ENCODE measurements at places on chromosomes 1 and 21.

DNA sequence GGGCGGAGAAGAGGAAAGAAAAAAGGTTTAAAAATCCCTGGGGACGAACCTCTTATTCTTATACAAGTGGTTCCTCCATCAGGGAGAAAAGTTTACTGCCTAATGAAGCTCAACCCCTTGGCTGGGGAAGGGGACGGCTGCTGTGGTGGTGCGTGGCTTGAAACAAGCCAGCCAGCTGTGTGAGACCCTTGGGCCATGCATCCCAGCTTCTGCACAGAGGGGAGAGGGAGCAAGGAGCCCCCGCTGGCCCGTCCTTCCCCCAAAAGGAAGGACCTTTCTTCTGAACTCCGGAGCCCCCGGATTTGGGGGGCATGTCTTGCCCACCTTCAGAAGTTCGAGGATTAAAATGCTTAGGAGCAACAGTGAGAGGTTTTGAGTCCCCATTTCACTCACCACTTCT lies 67.3 kb downstream of the STUM start:
- no peak for DNase-seq

GRCh38 chr1:151405187-151405951 lies 6.0 kb downstream of the PSMB4 start:
- DNase-seq: no peak

DNA sequence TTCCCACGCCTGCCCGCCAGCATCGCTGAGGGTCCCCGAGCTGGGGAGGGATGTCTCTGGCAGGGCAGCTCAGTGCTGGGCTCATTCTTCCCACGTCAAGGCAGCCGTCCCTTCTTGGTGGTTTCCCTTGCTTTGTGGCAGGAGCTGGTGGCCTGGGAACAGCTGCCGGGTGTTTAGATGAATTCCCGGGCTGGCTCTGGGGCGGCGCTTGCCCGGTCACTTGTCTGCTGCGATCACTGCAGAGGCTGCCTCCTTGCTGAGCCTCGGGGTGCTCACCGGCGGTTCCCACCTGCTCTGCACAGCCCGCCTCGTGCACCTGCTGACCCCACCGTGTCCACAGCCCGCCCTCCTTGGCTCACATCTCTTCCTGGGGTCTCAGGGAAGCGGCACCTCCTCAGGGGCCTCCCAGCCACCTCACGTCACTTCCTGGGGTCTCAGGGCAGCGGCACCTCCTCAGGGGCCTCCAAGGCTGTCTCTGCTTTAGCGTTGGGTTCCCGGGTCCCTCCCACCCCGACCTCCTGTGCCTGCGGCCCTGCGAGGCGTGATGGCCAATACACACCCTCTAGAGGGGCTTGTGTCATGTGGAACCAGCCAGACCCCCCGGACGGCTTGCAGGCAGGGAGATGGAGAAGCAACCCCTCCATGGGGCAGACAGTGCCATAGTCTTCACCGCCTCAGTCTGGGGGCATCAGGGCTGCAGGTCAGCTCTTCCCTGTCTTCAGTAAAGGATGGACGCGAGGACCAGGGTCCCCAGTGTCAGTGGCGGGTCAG lies 13.5 kb downstream of the COL18A1 start:
- no peak for DNase-seq

DNA sequence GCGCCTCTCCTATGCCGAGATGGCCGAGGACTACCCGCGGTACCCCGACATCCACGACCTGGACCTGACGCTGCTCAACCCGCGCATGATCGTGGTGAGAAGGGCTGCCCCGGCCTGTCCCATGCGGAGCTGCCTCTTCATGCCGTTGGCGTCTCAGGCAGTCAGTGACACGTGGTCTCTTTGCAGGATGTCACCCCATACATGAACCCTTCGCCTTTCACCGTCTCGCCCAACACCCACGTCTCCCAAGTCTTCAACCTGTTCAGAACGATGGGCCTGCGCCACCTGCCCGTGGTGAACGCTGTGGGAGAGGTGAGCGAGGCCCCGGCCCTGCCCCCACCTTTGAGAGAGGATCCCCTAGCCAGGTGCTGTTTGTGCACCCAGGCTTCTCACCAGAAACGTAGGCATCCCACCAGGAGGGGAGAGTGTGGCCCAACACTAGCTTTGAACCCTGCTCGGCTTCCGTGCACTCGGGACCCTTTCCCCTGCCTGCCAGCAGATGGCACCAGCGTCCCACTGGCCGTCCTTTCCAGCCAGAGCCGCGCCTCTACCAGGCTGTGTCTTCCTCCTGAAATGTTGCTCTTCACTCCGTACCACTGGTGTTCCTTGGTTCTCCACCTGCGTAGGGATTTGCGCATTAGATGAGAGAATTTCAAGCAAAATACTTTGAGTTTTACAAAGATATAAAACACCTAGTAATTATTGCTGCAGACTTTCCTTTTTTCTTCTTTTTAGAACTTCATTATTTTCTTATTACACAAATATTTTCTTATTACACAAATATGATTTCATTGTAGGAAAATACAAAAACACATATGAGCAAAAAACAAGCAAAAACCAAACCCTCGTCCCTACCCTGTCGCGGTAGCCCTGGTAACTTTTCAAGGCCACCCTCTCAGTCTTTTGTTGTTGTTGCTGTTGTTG lies 9.0 kb downstream of the NPPA start:
- peak; percentile 51 for DNase-seq

- DNase-seq: no peak
Measured at GRCh38 chr1:76129731-76130130, 55.2 kb downstream of the ST6GALNAC3 start.

- no peak for DNase-seq
Measured at GRCh38 chr21:14454016-14455009, 71.4 kb upstream of the HSPA13 start.

- no peak for DNase-seq
Measured at GRCh38 chr1:216560527-216560926, 137.3 kb upstream of the USH2A start.

DNA sequence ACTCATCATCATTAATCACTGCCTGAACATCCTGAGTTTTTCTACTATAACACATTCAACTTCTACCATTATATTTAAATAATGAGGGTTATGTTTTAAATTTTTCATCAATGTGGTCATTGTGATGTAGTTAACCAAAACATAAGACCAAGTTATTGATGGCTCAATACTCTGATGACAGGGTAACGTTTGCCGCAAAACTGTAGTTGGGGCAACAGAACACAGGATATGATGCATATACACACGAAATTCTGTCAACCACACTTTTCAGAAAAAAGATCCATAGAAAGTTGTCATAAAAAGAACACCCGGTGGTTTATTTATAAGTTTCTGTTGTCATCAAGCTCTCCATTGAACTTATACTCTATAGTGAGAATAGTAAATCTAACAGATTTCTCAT lies 121.7 kb upstream of the COL11A1 start:
- peak; percentile 59 for DNase-seq

DNA sequence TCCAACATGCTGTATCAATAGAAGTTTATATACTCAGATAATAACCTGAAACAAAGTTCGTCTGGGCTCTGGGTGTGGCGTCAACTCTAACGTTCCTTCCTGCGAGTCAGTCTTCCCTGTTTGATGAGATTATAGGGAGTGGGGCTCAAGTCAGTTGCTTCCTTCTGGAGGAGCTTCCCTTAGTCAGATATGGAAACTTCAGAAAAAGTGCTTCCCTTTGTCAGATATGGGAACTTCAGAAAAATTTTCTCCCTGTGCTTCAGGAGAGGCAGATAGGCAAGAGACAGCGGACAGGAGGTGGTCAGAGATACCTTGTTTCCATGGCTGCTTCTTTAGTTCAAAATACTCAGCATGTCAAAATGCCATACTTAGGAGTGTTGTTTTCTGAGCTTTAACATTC lies 51.1 kb upstream of the PRDX6 start:
- DNase-seq: no peak

DNA sequence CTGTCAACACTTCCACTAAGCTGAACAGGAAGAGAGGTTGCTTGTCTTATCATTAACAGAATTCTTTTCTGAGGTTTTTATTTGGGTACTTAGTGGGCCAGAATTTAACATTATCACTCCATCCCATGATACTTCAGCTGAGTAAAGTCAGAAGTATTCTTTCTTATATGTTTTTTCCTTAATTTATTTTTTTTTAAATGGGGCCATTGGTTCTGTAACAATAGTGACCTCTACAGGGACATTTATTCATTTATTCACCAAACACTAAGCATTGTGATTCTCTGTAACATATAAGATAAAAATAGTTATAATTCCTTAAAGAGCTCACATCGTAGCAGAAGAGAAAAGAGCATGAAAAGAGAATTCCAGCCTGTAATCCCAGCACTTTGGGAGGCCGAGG lies 9.8 kb downstream of the GREM2 start:
- peak; percentile 46 for DNase-seq

DNA sequence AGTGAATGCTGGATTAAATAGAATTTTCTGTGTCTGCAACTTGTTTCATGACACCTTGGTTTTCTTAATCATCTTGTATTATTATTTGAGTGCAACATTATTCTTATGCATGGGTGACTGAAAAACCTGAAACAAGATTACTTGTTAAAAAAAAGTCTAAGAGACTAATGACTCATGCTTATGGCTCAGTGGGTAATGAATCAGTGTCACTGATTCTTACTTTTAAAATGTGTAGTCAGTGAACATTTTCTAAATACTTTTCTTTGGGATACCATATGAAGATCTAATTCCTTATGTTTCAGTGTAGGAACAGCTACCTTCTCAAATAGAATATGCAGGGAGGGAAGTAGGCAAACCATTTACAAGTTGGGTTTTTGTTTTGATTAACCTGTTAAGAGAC lies 65.5 kb downstream of the PRKAA2 start:
- peak; percentile 82 for DNase-seq

DNA sequence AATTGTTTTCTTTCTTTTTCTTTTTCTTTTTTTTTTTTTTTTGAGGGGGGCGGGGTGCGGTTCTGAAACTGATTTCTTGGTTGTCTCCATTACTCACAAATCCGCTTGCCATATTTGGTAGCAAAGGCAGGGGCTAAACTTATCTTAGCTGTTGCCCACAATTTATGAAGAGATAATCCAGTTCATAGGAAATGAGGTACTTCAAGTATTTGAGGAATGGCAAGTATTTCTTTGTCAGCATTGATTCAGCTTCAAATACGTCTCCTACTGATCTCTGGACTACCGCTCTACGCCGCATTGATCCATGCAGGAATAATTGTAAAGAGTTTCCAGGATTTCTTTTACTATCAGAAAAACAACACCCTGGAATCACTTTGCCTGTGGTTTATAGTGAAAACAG lies 289.2 kb upstream of the DPYD start:
- DNase-seq: peak; percentile 83

DNA sequence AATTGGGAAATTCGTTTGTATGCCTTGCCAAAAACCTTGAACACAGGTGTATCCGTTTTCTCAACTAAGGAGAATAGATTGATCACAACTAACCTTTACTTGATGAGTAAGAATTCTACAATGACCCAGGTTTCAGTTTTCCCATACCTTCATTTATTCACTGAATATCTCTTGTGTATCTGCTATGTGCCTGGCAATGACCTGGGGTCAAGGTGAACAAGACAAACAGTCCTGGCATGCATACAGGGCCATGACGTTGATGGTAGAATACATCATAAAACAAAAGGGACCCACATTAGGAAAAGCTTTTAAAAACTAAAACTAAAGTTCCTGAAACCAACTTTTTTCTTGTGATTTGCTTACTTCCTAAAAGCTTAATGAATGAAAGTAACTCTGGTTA lies 32.1 kb upstream of the EXOSC10 start:
- no peak for DNase-seq

DNA sequence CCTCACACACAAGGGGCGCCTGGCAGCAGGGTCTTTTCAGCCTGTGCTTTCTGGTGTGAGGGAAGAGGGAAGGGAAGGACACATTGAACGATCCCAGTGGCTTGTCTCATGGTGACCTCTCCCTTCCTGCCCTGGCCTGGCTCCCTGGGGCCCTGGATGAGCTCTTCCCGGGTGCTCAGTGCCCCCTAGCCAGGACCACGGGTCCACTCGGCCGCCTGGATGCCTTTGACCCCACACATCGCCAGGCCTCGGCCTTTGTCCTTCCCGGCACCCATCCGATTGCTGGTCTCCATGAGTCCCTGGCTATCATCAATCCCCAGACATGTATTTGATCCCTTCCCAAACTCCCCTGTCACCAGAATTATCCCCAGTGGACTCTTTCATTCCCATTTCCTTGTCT lies 6.0 kb upstream of the TFF3 start:
- no peak for DNase-seq

- no peak for DNase-seq
Measured at GRCh38 chr1:226029568-226030225, 30.6 kb upstream of the SDE2 start.

GRCh38 chr1:3352299-3352951 lies 102.0 kb upstream of the ARHGEF16 start:
- peak; percentile 80 for DNase-seq

DNA sequence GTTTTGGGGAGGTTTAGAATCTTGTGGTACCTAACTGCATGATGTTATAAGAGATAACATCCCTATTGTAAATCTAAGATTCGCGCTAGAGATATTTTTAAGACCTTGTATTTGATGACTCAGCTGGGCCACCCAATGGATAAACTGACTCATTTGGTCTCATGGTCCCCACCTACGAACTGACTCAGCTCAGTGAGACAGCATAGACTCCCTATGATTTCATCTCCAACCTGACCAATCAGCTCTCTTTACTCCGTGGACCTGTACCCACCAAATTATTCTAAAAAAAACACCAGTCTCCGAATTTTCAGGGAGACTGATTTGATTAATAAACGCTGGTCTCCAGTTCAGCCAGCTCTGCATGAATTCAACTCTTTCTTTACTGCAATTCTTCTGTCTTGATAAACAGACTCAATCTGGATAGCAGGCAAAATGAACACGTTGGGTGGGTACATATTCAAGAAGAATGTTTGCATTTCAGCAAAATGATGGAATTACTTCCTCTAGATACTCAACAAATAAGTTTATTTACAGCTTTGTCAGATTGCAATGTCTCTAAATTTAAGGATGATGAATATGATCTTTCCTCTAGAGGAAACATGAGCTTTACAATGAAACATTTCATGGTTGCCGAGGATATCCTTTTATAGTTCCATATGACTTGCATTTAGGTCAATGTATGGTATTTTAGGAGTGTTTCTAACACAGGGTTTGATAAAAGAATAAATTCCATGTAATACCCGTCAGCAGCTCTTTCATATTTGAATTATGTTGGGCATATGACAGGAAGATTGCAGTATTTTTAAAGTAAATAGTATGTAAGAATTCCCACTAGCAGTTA lies 516.6 kb upstream of the RGS18 start:
- DNase-seq: peak; percentile 77

GRCh38 chr1:48055876-48056764 lies 58.9 kb upstream of the TRABD2B start:
- no peak for DNase-seq

DNA sequence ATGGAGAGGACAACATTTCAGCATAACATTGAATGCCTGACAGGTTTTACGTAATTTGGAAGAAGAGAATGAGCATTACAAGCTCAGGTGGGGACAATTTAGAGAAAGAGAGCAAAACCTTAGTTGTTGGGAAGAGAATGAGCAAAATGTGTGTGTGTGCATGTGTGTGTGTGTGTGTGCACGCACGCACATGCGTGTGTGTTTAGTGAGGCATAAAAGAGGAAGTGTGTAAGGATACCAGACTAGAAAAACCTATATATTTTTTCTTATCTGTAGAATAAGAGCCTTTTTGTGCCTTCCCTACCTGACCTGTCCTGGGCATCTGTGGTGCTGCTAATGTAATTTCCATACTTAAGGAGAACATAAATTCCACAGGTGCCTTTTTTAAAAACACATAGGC lies 99.0 kb upstream of the PLXNA2 start:
- DNase-seq: no peak

All from fibroblast of skin of scalp (primary cell).